ENCODE measurements at places on chromosomes 12 and 14. TPM values are rescaled to one million over a fixed set of nuclear protein-coding genes. Genes with fewer than 3 reads are reported as not detected.

Gene SYNDIG1L
- total RNA-seq: not detected

DNA sequence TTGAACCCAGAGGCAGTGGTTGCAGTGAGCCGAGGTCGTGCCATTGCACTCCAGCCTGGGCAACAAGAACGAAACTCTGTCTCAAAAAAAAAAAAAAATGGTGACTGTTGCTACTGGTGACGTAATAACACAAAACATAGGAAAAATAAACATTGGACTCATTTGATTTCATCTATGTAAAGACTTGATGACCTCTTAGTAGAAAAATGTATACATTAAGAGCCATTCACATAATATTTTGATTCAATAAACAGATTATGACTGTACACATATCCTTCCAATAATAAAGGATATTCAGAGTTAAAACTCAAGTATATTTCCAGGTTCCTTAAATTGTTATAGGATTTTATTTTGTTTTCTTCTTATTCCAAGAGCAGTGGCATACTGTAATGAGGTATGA, 65.7 kb upstream of the AEBP2 start:
- DNase-seq: no peak

GRCh38 chr14:43184540-43184939, 1322.5 kb downstream of the FSCB start:
- no peak for DNase-seq

GRCh38 chr14:54291491-54292191, 105.2 kb upstream of the CDKN3 start:
- no peak for DNase-seq

DNA sequence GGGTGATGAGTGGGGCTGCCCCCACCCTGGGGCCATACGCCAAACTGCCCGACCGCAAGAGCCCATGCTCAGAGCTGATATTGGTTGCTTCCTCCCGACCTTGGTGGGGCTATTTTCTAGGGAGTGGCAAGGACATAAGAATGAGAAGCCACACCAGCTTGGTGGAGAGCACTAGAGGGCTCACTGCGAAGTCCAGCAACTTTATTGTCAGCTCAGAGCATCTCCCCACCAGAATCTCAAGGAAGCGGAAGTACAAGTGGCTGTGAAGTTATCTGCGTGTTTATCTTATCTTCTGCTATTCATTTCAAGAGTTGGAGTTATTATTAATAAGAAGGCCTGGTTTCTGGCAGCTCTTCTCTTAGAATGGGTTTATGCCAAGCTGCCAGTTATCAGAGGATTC, 4.9 kb upstream of the PLXNC1 start:
- DNase-seq: no peak

Gene CACNA1C
- 0.83 TPM for total RNA-seq

DNA sequence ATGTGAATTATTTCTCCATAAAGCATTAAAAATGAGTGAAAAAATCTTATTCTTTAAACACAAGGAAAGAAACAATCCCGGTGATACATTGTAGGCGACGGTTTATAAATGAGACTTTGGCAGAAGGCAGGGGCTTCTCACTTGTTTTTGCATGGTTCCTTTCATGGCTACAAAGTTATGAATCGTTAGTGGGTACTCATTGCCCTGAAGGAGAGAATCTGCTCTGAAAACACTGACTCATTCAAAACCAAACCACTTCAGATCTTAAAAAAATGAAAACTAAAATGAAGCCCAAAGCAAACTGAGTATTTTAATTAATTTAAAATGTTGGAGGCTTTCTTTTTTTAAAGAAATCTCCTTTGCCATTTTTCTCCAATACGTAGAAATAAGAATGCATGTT, 41.4 kb upstream of the AMIGO2 start:
- no peak for DNase-seq

GRCh38 chr12:110742096-110742717, 484 bp downstream of the PPP1CC start:
- peak; percentile 53 for DNase-seq

Gene B4GALNT1
- 0.60 TPM for total RNA-seq

DNA sequence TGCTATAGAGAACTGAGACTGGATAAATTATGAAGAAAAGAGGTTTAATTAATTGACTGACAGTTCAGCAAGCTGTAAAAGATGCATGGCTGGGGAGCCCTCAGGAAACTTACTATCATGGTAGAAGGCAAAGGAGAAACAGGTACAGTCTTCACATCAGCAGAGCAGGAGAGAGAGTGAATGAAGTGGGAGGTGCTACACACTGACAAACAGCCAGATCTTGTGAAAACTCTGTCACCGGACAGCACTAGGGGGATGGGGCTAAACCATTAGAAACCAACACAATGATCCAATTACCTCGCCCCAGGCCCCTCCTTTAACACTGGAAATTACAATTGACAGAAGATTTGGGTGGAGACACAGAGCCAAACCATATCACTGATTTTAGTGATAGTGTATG, 682.4 kb downstream of the SLC16A7 start:
- no peak for DNase-seq

- no peak for DNase-seq
These were observed 198.9 kb upstream of the MDGA2 start for GRCh38 chr14:47874350-47874749.

DNA sequence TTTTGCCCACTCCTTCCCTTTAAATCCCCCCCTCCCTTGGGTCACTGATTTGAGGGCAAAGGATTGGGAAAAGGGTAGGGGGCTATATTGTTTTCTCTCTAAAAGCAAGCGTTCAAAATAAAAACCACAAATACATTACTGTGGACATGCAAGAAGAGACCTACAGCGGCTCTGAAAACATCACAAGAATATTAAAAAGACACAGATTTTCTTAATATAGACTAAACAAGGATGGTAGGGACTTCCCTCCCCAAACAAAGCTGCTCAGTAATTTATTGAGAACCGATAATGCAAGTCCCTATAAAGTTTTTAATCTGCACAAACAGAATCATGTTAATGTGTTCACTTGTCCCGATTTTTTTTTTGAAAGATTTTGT, 12.9 kb downstream of the TBX3 start:
- DNase-seq: no peak

DNA sequence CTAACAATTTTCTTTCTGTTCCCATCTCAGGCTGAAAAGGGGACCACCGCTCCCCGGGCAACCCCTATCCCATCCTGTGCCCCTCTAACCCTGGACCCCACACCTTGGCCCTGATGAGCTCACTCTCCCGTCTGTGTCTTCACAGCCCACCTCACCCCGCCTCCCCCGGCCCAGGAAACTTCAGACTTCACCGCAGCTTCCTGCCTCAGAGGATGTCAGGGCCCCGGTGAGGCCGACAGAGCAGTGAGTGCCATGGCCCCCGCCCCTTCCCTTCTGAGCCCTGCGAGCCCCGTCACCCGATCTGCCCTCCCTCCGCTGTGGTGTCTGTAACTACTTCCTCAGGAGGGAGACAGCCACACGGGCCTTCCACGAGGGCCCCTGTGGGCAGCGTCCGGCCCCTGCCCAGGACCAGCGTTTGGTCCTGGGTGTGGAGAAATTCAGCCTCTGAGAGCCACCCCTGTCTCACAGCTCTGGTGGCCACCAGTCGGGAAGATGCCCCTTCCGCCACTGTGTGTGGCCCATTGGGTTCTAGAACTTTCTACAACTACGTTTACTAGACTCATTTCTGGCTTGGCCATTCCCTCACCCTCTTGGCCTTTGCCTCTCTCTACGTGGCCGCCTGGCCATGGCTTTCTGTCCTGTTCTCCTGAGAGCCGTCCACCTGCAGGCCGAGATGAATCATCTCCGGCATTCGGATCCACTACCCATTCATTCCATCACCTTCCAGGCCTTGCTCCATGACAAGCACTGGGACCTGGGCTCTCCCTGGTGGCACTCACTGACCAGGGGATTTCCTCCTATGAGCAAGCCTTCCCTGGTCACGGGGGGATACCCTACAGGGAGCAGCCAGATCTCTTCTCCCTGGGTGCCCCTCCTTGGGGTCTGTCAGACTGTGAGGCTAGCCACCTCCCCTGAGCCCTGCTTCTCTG, 3.4 kb downstream of the RHOF start:
- peak; percentile 65 for DNase-seq

- DNase-seq: no peak
These were observed 26.0 kb downstream of the FRMD6 start for GRCh38 chr14:51677738-51678137.

DNA sequence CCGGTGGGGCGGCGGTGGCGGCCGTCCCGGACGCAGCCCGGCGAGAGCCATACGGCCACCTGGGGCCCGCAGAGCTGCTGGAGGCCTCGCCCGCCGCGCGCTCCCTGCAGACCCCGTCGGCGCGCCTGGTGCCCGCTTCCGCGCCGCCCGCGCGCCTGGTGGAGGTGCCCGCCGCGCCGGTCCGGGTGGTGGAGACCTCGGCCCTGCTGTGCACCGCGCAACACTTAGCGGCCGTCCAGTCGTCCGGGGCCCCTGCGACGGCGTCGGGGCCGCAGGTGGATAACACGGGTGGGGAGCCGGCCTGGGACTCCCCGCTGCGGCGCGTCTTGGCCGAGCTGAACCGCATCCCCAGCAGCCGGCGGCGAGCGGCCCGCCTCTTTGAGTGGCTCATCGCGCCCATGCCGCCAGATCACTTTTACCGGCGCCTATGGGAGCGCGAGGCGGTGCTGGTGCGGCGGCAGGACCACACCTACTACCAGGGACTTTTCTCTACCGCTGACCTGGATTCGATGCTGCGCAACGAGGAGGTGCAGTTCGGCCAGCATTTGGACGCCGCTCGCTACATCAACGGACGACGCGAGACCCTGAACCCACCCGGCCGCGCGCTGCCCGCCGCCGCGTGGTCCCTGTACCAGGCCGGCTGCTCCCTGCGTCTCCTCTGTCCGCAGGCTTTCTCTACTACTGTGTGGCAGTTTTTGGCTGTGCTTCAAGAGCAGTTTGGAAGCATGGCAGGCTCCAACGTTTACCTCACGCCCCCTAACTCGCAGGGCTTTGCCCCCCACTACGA, 716 bp downstream of the RIOX1 start:
- peak; percentile 82 for DNase-seq

GRCh38 chr14:92471919-92472318, 41.7 kb upstream of the RIN3 start:
- no peak for DNase-seq

Gene SERPINA9
- not detected for total RNA-seq

Gene HOXC11
- not detected for total RNA-seq

DNA sequence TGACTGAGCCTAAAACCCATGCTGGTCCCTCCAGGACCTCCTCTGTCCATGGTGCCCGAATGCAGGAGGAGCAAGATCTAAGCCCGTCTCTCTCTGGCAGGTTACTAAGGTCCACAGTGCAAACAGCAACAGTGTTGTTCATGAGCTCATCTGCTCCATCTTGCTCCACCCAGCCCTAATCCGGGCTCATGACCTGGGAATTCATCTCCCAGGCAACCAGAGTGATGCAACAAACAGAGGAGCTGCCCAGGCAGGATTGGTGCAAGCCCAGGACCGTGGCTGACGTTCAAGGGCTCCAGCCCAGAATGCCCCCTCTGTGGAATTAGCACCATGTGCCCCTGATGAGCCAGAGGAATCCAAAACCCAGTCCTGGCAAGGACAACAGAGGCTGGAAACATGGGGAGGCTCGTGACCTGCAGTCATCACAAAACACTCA, 29.9 kb downstream of the HSPB8 start:
- no peak for DNase-seq

DNA sequence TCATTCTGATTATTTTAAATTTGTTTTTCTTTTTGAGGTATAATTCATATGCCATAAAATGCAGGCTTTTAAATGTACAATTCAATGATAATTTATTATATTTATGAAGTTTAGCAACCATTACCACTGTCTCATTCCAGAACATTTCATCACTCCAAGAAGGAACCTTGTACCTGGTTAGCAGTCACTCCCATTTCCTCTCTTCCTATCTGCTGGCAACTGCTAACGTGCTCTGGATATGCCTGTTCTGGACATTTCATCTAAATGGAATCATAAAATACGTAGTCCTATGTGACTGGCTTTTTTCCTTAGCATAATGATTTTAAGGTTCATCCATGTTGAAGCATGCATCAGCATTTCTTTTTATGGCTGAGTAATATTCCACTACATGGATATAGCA, 15.5 kb downstream of the CPSF6 start:
- no peak for DNase-seq

Gene SIX6
- total RNA-seq: not detected

GRCh38 chr12:112317481-112317880, 64.8 kb downstream of the HECTD4 start:
- DNase-seq: no peak

DNA sequence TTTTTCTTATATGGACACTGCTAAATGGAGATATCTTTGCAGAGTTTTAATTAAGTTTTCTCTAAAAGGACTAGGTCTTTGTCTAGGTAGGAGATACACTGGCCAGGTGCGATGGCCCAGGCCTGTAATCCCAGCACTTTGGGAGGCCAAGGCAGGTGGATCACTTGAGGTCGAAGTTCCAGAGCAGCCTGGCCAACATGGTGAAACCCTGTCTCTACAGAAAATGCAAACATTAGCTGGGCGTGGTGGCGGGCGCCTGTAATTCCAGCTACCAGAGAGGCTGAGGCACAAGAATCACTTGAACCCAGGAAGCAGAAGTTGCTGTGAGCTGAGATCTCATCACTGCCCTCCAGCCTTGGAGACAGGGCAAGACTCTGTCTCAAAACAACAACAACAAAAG, 17.1 kb upstream of the CERS5 start:
- DNase-seq: no peak

Gene PLEKHA5
- 15.8 TPM for total RNA-seq

Gene SYT1
- total RNA-seq: 0.91 TPM

DNA sequence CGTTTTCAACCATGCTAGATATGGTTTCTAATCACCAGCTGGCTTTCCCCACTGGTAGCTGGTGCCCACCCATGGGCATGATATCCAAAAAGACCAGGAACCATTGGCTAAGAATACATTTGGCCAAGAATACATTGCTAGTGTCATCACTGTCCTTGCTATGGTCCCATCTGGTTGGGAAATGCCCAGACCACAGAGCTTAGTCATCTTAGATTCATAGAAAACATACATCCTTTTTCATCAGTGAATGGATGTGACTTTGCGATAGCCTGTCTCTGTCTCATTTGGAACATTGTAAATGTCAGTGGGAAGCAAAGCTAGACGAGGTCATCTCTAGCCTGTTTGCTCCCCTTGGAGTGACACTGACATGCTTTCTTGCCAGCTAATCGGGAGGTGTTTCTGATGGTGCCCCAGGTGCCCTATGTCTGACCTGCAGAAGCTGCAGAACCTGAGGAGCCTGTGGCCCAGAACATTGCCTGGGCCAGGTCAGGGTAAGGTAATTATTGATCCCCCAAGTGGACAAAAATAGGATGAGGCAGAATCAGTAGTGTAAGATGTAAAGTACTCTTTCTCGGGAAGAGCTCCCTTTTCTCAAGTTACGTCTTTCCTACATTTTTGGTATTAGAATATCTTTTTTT, 194.8 kb downstream of the SLC41A2 start:
- DNase-seq: no peak

Gene KLRG1
- 1.9 TPM for total RNA-seq

DNA sequence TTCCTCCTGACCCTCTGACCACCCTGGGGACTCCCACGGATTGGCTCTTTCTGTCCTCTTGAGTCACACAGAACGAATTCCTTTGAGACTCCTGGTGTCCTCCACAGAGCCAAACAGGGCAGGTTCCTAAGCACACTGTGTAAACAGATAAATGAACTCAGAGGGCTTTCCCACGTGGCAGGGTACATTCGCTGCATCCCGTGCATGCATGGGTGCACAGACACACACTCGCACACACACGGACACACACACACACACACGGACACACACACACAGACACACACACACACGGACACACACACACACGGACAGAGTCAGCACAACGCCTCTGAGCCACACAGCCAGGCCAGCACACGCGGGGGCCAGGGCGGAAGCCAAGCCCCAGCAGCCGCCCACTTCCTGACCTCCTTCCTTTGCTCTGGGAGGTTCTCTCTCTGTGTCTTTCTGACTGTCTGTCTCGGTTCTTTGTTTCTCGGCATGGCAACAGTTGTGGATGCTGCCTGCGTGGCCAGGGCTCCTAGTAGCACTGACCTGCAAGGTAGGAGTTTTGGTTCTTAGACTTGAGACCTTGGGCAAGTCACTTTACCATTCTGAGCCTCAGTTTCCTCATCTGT, 706 bp downstream of the CRACR2A start:
- no peak for DNase-seq
